ENCODE measurements at places on chromosomes 4 and X.
A peak's percentile ranks its signal among the peaks of the same experiment; 100 is the strongest.

DNA sequence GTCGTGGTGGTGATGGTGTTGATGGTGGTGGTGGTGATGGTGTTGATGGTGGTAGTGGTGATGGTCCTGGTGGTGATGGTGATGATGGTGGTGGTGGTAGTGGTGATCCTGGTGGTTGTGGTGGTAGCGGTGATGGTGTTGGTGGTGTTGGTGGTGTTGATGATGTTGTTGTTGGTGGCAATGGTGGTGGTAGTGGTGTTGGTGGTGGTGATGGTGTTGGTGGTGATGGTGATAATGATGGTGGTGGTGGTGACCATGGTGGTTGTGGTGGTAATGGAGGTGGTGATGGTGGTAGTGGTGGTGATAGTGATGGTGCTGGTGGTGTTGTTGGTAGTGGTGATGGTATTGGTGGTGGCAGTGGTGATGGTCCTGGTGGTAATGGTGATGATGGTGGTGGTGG is 49.1 kb downstream of the TLR10 start:
- no peak for DNase-seq

DNA sequence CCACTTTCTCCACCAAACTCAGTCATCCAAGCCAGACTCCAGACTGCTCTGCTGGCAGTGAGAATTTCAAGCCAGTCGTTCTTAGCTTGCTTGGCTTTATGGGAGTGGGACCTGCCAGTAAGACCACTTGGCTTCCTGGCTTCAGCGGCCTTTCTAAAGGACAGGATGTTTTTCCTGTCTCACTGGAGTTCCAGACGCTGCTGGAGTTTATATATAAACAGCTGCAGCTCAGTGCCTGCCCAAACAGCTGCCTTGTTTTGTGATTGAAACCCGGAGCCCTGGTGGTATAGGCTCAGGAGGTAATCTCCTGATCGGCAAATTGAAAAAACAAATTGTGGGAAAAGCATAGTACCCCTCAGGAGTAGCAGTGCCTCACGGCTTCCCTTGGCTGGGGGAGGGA is 1165.8 kb upstream of the ADGRL3 start:
- DNase-seq, result no peak

GRCh38 chrX:41322821-41323603 is 10.9 kb upstream of the DDX3X start:
- no peak for DNase-seq

DNA sequence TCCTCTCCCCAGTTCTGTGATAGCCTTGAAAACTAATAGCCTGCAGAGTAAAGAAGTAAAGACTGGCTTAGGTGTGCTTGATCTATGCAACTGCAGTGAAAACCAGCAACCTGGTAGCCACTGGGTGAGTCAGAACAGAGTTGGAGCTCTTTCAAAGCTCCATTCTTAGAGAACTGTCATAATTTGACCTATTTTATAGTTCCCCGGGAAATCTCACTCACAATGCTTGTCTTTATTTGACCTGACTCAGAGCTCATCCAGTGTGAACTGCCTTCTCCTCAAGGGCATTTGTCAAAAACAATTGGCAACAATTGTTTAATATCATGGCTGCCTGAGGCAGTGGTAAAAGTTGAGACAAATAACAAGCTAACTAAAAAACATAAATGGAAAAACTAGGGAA is 213.0 kb upstream of the NHS start:
- no peak for DNase-seq

DNA sequence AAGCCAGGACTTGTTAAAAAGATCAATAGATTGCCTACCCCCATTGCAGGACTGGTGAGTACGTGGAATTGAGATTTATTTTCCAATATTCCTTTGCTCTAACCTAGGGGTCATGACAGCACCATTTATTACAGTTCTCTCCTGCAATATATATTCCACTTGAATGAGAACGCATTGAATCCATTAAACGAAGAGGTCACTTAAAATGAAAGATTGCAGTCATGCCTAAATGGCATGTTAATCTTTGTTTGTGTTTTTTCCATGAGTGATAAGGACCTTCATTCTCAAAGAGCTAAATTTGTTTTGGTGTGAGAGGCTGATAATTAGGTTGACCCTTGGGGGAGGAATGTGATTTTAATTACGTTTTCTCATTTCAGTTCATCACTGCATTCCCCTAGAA is 13.5 kb upstream of the LIMCH1 start:
- no peak for DNase-seq

GRCh38 chr4:16237715-16238114 is 11.4 kb upstream of the TAPT1 start:
- no peak for DNase-seq

DNA sequence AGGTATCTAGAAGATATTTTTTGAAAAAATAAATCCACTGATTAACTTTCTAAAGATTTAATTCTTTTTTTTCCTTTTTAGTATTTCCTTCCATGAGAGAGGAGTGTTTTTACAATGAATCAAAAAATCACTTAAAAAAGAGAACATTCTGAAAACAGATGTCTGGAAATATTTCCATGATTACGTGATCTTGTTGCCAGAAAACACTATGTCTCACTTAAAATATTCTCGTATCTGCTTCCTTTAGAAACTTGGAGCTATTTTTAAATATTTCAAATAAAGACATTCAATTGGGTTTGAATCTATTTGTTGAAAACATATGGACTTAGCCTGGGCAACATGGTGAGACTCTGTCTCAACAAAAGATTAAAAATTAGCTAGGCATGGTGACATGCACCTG is 232.8 kb upstream of the RASGEF1B start:
- no peak for DNase-seq

DNA sequence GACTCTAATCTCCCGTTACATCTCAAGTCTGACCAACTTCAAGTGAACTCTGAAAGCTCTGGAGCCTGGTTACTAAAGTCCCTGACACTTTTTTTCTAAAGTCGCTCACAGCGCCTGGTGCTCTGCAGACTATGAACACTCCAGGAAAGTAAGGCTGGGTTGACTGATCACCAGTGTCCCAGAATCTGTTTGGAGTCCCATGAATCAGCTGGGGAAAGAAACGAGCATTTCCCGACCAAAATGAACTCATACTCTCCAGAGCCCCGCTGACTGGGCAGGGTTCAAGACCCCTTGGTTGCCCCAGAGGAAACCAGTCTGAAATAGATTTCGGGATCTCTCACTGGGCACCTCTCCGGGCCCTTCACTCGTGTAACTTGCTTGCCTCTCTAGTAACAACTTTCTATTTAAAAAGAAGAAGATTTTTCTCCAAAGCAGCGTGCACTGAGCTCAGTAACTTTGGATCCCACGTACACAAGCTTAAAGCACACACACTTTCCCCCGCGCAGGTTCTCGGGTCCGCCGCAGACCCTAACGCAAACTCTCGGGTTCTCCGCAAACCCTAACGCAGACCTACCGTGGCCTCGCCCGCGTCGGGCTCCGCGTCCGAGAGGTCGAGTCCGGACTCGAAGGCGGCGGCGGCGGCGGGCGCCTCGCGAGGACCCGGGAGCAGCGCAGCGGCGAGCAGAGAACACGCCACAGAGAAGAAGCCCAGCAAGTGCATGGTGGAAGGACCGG is 964 bp downstream of the VEGFC start:
- peak; percentile 69 for DNase-seq

DNA sequence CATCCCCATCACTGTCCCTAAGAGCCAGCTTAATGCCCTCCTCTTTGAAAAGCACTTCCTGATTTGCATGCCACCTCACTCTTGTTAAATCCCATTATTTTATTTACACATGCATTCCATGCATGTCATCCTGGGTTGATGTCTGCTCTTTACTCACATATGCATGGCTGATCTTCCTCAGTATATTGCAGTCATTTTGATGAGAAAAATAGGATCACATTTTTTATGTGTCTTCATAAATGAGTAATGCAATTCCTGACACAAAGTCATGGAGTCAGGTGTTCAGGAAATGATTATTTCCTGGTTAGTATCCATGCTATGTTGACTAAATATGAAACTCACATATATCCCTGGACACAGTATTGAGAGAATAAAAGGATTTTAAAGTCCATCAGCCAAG is 204.7 kb downstream of the SLIT2 start:
- DNase-seq, result no peak

- DNase-seq, result no peak
Observed at GRCh38 chr4:83138946-83139345, 24.4 kb upstream of the PLAC8 start.

DNA sequence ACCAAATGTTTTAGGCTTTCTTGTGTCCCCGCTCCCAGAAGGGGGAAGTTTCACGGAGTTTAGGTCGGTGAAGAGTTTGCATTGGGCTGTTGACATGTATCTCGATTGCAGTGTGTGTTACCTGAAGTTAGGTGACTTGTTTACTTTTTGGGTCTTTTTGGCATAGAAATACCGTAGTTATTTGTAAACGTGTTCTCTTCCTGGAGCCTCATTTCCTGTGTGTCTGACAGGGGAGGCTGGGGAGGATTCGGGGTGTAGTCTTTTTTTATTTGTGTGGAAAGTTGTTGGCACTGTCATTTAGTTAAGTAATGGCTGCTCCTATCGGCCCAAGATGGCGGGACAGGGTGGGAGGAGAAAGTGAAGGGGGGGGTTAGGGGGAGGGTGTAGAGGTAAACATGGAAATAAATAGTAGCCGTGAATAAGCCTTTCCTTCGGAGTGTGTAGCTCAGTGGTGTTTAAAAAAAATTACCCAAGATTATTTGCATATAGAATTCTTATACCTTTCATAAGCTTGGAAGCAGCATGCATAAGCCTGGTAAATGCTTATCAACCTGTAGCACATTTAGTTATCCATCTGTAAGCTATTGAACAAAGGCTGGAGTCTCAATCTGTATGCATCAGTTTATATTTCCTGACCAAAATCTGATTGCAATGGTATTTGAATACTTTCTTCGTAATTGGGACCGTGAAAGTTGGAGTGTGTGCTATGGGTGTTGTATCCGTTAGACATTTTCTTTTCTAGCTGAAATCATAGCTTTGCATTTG is 1.6 kb downstream of the KDM6A start:
- DNase-seq, result peak; percentile 33

DNA sequence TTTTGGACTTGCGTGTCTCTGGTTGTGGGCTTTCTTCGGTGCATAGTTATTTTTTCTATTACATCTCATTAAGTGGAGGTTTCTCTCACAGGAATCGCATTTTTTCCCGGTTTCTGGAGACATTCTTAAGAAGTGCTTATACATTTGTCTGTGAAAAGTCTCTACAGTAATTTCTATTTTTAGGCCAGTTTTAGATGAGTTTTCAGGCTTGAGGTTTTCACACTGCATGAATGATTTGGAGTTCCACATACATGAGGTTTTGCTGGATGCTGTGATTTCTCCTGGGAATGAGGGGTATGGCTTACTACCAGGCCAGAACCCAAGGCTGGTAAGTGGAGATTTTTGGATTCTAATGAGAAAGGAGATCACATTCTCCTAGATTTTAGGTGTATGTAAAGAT is 422.6 kb upstream of the SLIT2 start:
- no peak for DNase-seq

DNA sequence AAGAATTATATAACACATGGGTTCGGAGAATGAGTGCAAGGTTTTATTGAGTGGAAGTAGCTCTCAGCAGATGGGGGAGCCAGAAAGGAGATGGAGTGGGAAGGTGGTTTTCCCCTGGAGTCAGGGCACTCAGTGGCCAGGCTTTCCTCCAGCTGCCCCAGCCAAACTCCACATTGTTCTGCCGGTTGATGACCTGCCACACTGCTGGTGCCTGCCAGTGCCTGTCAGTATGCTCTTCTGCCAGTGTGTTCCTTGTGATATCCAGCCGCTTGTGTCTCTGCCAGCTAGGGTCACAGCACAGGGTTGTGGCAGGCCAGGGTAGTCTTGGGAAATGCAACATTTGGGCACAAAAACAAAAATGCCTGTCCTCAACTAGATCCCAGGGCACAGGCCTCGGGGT is 604.8 kb upstream of the TECRL start:
- DNase-seq, result no peak

DNA sequence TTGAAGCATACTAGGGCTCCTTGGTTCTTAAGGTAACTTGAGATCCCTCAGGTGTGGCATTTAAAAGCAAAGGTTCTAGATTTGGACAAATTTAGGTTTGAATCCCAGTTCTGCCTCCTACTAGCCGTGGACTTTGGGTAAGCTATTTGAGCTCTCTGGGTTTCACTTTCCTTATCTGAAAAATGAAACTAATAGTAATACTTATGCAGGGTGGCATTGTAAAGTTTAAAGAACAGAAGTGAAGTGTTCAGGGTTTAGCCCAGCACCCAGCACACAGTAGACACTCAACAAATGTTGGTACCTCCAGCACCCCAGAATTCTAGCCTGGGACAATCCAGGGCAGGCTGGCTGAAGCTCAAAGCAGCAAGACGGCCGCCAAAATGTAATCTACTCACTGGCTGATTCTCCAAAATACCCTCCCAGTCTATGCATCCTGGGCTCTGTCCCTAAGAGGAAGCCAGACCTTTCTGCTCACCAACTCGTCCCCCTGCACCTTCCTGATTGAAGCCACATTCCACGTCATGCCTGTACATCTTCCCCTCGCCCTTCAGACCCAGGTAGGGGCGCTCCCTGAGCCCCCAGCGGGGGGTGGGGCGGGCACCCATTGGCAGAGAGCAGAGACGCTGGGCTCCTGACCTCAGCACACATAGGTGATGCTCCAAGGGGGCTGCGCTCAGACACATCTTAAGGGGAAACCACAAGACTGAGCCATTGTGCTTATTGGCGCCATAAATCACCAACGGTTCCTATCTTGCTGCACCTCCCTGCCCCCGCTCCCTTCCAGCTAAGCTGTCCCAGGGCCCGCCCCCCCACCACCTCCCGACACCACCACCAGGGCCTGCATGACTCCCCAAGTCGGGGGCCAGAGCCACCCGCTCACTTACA is 160.6 kb downstream of the BCOR start:
- no peak for DNase-seq

DNA sequence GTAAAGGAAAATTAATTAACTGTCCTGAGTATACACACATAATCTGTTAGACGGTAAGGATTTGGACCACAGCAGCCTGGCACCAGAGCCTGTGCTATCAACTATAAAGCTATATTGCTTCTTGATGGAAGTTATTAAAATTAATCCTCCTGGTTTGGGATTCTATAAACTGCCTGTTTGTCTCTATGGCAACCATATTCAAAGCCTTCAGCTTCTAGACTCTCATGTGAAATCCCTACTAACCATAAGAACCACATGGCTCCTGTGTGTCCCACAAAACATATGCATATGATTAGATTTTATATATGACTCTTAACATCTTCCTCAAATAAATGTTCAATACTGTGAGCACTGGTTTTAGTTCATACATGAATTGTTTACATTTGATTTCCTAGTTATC is 380.8 kb downstream of the ANKRD50 start:
- peak; percentile 46 for DNase-seq

GRCh38 chr4:112508356-112508755 is 7.6 kb downstream of the NEUROG2 start:
- DNase-seq, result no peak

GRCh38 chrX:103565752-103566151 is 19.6 kb upstream of the TCEAL4 start:
- DNase-seq, result no peak

- DNase-seq, result peak; percentile 30
Observed at GRCh38 chrX:24294619-24295018, 19.2 kb downstream of the SUPT20HL2 start.

GRCh38 chr4:151569650-151570049 is 160.7 kb downstream of the FHIP1A start:
- DNase-seq, result no peak

GRCh38 chr4:89949782-89950387 is 55.2 kb downstream of the MMRN1 start:
- DNase-seq, result peak; percentile 26
